ENCODE measurements at places on chromosomes 1 and 21.

GRCh38 chr21:15088488-15088887 is 23.7 kb upstream of the NRIP1 start:
- DNase-seq: no peak

DNA sequence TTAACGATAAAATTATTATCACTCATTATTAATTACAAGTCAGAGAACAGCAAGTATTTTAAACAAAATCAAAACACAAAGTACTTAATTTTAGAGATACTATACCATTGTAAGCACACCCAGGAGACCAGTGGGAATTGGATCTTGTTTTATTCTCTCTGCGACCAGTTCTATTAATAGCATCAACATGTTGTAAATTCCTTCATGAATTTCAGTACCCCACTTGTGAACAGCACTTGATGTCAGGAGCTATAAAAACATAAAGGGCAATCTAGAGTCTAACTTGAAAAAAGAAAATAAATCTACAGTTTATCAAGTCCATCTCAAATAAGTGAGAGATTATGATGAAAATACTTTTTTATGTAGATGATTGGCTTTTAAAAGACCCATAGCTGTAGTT is 42.9 kb downstream of the USP24 start:
- DNase-seq: no peak

DNA sequence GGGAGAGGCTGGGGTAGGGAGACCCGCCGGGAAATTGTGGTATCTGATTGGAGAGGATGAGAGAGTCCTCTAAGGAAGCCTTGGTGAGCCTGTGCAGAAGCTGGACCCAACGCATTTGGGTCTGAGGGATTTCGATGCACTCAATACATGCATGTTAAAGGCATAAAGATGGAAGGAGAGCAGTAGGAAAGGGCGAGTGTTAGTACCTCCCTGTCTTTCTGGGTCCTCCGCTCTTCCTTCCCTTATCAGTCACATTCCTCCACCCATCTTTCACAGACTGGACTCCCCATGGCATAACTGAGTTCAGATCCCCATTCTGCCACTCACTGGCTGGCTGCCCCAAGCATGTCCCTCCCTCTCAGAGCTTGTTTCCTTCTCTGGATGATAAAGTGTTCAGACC is 7.3 kb downstream of the RGS16 start:
- DNase-seq: no peak

DNA sequence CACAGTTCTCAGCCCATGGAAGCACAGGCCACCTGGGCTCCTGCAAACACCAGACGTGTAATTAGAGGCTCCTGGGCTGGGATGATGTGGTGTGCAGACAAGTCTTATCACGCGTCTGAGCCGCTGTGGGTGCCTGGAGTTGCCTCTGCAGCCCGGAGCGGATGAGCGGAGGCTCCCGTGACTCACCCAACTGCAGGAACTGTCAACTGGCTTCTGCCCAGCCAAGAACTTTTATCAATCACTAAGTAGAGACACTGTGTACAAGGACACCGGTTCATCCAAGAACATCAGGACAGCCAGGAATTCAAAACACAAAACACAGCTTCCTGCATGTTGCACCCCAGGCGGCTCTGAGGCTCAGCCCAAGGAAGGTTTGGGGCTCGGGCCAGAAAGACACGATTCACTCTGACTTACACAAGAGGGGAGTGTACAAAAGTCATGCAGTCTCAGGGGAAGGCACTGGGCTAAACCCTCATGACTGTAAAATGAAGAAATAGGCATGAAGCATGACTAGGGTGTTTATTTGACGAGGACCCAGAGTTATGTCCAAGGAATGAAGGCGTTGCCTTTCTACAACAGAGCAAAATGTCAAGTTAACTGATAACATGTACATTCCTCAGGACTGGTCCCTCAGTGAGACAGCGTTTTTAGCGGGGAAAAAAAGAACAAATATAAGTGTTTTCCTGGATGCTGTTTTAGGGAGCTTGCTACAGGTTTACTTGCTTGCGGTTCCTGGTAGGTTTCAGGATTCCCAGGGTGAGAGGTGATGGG is 21.1 kb downstream of the ERRFI1 start:
- DNase-seq: peak; percentile 66

- no peak for DNase-seq
Measured at GRCh38 chr1:89640440-89640839, 7.5 kb downstream of the LRRC8C start.

GRCh38 chr1:96979304-96980268 is 258.0 kb downstream of the PTBP2 start:
- no peak for DNase-seq

DNA sequence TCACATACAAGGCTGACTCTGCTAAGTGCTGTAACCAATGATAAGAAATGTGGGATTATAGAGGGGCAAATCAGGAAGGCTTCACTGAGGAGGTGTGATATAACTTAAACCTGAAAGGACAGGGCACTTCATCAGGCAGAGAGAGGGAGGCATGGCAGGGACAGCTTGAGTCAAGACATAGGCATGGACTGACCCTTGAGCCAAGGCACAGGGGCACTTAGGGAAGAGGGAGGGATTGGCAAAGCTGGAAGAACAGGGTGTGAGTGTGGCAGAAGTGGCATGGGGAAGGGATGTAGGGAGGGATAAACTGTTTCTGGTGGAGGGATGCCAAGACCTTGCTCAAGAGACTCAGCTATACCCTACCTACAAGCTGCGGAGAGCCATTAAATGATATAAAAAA is 81.3 kb downstream of the PLXNA2 start:
- DNase-seq: no peak

- DNase-seq: no peak
Measured at GRCh38 chr21:44929799-44930542, 9.3 kb upstream of the ITGB2 start.

- no peak for DNase-seq
Measured at GRCh38 chr1:184455786-184456185, 69.0 kb downstream of the C1orf21 start.

DNA sequence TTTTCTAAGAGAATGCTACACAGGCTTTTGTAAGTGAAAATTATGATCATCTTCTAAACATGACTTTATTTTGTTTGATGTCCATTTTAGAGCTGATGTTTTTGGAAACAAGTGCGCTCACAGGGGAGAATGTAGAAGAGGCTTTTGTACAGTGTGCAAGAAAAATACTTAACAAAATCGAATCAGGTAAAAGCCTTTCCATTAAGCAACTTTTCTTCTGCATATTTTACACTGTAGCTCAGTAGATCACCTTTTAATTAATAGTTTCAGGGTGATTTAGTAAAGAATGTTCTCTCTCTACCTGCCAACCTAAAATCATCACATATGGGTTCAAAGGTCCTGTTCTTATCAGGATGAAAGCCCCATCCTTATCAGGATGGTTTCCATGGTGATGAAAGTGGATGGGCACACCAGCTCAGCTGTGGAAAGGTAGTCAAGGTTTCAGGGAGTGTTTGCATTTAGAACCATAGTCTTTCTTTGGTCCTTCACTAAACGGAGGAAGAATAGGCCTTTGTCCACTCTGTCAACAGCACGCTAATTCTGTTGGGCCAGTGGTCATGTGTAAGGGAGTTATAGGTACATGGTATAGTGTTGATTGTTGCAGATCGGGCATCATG is 28.1 kb downstream of the RAB4A start:
- no peak for DNase-seq
